Posterior cingulate gyrus (tissue), 11 donors: ENCODE measurements at places on chromosomes 5 and 9.

DNA sequence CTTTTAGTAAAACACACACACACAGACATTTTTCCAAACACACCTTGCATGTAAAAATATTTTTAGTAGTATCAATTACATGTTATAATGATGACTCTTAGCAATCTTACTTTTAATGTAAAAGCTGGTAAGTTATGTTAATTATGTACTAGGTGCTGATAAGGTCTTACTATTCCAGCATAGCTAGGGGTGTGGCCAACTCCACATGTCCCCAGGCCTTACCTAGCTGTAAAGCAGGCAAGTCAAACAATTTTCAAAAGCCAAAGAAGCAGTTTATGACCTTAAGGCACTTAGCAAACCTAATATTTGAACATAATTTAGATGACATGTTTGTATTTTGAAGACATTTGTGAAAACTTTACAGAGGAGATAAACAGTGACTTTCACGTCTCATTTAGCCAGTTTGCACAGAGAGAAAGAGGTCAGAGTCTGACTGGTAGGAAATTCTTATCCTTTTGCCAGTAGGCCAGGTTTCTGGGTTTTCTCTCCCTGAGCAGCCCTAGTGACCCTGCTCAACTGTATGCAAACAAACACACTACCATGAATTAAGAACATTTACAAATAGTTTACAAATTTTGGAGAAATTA is 26.5 kb upstream of the GPX3 start:
- no peak for DNase-seq

DNA sequence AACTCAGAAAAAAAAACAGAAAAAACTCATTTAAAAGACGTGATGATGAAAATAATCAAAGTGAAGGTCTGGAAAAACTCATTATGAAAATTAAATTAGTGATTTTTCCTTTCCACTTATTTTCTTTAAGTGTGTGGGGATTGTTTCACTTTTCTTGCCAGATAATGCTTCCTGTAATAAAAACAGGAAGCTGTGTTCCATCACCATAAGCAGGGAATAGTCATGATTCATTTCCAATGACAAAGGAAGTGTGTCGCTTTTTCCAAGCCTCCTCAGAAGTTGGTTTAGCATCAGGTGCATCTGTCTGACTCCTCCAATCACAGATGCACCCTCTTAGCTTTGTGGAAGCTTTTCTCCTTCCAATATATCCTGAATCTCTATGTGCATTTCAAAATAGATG is 2068.7 kb downstream of the MAT2B start:
- no peak for DNase-seq

DNA sequence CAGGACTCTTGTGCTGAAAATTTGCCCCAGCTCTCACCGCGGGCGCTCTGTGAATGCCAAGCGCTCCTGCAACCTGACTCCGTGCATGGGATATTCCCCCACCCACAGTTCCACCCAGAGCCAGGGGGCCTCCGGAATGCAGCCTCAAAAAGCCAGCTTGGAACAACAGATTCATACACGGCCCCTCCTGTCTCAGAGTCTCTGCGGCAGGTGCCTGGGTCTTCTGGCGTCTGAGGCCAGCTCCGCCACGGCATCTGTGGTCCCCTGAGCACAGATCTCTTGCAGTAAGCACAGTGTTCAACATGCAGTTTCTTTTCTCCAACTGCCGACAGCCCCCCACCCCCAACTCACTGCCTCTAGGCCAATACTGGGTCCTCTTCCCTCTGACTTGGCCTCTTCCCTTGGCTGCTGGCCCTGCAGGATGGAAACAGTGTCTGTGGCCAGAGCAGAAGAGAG is 355.7 kb upstream of the IRX2 start:
- DNase-seq: no peak

- DNase-seq: no peak
These were observed 69.1 kb downstream of the STK10 start for GRCh38 chr5:172118891-172119290.

DNA sequence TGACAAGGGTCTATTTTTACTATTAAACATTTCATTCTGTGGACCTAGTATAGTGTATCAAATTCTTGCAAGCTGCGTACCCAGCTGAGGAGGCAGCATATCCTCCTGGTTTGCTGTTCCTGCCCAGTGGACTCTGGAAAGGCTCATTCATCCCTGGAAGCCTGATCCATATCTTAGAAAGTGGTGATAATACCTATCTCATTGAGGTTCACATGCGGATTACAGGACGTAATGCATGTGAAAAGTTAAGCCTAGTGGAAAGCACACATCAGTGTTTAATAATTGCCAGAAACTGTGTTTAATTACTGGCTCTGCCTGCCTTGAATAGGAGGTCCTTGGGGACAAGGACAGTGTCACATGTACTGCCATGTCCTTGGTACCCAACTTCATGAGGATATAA is 132.0 kb downstream of the FGF10 start:
- DNase-seq: no peak

- no peak for DNase-seq
These were observed 223.5 kb upstream of the TNC start for GRCh38 chr9:115341426-115341825.

- no peak for DNase-seq
These were observed 386.8 kb downstream of the FGF10 start for GRCh38 chr5:44002381-44002901.

GRCh38 chr9:127588740-127589506 is 23.2 kb upstream of the STXBP1 start:
- DNase-seq: no peak

GRCh38 chr9:115616666-115617239 is 498.8 kb upstream of the TNC start:
- DNase-seq: no peak

DNA sequence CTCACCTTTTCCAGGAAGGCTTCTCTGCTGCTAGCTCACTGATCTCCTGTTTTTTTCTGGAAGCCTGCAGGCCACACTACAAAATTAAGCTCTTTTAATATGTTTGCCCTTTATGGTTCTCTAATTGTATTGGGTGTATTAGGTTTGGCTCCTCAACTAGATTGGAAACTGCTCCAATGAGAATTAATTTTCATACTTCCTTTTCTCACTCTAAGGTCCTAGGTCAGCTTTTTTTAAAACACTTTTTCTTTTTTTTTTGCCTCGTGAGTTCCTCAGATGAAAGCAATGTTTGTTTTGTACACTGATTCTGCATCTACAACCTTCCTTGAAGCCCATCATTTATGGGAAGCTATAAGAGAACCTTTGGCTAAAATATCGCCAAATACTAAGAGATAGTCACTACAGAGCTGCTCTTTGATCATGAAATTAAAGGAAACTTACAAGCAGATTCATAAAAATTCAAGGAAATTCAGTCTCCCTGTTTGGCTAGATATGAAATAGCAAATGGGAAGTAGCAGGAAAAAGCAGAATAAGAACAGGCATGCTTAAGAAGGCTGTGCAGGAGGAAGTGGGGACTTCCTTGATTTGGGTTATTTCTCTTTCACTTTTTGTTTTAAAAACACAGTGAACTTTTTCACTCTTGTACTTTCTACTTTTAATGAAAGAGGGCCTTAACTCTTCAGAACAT is 55.2 kb upstream of the FYB1 start:
- DNase-seq: no peak

DNA sequence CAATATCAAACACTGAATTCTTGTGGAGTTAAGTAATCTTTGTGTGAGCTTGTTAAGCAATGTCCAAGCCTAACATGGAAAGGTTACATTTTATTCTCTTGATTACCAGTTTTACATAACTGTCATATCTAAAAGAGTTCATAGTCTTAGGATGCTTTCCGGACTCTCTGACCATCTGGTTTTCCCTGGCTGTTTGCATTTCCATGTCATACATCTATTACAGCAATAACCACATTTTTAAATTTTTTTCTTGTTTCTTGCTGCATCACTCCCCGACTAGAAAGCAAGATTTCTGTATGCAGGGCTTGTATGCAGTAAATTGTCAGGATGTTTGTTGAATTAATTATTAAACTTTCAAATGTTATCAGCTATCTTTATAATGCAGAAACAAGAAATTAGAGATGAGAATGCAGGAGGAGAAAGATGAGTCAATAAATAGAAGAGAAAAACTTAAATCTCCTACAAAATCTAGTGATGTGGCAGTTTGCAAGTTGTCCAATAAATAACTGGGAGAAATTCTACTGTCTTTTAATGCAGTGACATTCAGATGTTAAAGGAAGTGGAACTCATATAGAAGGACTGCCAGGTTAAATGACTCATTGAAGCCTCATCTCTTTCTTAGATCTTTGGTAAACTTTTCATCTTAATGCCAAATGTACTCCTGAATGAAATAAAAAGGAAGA is 179.6 kb upstream of the SGCD start:
- DNase-seq: no peak

- DNase-seq: no peak
These were observed 122.9 kb downstream of the NXNL2 start for GRCh38 chr9:88657893-88658292.

- no peak for DNase-seq
These were observed 593.3 kb upstream of the DMAC1 start for GRCh38 chr9:8392866-8393265.

DNA sequence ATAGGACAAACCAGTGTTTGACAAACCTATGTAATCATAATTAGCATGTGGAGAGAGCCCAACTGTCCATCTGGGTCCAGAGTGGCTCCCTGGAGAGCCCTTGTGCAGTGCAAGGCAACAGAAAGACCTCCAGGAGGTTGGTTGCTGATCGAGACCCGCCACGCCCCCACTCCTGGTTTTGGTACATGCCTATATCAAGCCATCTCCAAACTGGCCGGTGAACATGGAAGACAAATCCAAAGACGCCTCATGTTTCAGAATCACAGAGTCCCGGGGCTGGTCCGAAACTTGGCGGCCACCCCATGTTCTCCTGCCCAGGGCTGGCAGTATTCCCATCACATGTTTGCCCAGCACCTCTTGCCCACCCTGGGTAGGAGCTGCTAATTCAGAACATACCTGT is 140.2 kb downstream of the PAX5 start:
- no peak for DNase-seq

DNA sequence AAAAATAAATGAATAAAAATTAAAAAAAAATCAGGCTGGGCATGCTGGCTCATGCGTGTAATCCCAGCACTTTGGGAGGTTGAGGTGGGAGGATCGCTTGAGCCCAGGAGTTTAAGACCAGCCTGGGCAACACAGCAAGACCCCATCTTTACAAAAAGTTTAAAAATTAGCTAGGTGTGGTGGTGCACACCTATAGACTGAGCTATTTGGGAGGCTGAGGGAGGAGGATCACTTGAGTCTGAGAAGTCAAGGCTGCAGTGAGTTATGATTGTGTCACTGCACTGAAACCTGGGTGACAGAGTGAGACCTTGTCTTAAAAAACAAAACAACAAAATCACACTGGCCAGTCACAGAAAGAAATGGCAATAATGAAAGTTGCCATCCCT is 3.4 kb upstream of the CNTRL start:
- DNase-seq: no peak

DNA sequence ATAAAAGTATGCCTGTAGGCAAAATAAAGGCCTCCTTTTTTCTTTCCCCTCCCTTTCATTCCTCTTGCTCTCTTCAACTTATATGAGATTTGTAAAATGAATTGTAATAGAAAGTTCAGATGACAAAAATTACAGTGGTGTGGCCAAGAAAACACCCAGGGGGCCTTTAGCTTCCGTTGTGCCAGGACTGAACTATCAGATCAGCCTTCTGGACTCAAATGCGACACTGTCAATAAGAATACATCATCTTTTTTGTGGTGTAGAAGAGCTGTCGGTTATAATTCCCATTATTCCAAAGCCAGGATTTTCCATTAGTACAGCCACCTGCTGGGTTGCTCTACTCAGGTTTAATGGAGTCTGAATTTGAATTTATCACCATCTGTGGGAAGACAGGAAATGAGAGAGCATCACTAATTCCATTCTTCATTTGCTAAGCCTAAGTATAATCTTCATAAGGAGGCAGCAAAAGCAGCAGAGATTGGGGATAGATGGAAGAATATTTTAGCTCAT is 443.4 kb downstream of the ANXA1 start:
- no peak for DNase-seq

- DNase-seq: peak; percentile 52
These were observed 1.5 kb downstream of the LCN2 start for GRCh38 chr9:128150594-128151308.

DNA sequence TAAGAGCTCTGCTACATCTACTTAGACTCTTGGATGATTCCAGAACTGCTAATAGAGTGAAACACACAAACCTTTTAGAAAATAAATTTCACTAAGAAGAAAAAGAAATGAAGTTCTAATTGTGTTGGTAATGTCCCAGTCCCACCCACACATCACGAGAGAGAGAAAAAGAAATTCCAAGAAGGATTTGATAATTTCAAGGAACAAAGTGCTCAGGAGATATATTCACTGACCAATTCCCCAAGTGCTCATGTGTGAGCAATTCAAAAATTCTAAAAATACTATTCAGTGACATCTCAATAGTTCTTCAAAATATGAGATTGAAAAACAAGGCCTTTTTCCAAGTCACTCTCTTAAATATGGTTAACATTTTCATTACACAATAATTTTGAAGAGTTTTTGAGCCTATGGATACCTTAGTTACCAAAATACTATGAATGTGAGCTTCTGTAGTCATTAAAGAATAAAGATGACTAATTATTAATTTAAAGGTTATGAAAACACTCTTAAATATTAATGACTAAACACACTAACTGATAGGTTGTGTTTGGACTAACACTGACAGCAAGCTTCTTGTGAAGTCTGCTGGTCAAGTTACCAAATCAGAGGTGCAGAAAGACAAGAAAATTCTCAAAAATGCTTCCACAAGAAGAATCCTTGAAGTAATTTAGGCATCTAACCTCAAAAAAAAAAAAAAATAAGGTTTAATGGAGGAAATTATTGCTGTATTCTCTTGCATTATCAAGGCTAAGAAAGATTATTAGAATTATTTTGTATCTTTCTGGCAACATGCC is 245.3 kb downstream of the PDE4D start:
- DNase-seq: no peak

- DNase-seq: no peak
These were observed 257.1 kb downstream of the MCTP1 start for GRCh38 chr5:95027775-95028174.

DNA sequence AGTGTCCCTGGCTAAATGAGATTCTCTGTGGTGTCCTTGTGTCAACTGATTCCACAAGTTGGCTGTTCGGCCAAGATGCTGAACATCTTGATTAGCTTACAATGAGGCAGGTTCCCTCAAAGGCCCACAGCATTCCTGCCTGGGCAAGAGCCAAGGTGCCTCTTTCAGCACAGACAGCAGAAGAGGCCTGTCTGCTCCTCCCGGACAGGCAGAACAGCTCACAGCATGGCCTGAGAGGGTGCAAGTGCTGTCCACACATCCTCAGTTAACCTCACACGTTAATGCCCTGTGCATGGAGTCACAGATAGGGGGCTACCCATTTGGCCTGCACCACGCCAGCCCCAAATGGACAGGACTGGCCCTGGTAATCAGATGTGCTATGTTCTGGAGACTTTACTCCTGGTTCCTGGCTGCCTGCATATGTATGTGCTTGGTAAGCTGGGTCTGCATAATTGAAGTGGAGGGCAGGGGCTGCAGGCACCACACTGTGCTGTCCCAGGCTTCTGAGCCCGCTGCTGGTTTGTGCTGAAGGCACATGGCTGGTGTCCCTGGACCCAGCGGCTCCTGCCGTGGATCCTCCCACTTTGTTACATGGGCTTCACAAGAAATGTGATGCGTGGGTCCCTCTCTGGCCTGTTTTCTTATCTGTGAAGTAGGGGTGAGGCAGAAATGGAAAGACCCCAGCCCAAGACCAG is 8.9 kb downstream of the CSF2 start:
- DNase-seq: no peak
